ENCODE measurements at places on chromosomes 7 and 10.
A peak's percentile ranks its signal among the peaks of the same experiment; 100 is the strongest.

GRCh38 chr7:78770422-78771410, 682.8 kb downstream of the MAGI2 start:
- no peak for DNase-seq

GRCh38 chr7:141053626-141054025, 20.2 kb upstream of the TMEM178B start:
- peak; percentile 38 for DNase-seq

DNA sequence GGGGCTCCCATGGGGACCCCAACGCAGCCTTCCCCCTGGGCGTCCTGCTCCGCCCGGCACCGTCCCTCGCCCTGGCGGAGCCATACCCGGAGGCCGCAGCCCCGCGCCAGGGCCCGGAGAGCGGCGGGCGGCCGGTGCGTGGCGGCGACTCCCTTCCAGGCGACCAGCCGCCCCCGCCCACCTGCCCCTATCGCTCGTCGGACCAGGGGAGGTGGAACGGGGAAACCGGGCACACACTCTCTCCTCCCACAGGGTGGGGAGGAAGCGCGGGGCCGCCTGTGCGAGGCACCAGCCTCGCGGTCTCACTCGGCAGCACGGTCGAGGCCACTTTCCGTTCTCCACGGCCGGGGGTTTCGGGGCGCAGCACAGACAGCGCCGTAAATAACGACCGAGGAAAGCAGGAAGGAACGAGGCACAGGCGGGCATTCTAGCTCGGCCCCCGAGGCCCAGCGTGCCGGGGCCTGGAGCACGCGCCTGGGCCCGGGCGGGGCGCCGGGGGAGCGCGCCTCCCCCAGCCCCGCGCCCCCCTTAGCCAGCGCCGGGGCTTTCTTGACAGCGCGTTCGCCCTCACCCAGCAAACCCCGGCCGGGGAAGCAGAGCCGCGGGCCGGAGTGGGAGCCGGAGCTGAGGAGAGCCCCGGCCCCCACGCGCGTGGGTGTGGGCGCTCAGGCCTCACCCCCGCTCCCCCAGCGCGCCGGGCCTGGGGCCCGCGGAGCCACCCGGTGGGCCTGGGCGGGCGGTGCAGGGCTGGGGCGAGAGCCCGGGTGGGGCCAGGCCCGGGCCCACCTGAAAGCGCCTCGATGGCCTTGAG, 936 bp downstream of the IGF2BP3 start:
- peak; percentile 40 for DNase-seq

DNA sequence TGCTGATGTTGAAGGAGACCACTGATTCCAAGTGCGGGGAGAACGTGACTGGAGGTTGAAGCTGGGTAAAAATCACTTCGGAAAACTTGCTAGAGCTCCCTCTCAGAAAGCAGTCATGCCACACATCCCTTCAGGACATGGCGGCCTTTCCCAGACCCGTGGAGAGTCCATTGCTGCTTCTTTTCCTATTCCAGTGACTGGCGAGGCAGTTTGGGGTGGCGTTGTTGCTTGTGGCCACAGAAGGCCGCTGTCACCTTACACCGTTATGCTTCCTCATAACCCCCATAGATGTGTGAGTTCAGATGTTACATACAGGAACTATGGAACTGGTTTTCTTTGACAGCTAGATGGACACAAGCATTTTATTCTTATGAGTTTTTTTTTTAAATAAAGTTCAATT, 235.6 kb upstream of the POM121L12 start:
- no peak for DNase-seq

DNA sequence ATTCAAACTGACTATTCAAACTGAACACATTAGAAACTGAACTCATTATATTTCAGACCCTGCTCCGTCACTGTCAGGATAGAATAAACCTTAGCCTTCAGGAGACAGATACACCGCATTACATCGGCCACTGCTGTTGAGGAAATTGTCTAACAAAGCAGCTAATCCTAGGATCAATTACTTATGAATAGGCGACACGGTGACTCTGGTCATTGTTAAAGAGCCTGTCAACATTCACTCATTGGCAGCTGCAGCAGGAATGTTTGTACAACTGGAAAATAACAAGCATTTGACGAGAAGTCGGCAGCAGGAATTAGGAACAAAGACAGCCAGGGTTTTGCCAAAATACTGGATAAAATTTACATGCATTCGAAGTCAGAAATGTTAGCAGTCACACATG, 112.0 kb upstream of the MKX start:
- DNase-seq = no peak

- no peak for DNase-seq
These were observed 12.1 kb upstream of the GRIFIN start for GRCh38 chr7:2488272-2488645.

DNA sequence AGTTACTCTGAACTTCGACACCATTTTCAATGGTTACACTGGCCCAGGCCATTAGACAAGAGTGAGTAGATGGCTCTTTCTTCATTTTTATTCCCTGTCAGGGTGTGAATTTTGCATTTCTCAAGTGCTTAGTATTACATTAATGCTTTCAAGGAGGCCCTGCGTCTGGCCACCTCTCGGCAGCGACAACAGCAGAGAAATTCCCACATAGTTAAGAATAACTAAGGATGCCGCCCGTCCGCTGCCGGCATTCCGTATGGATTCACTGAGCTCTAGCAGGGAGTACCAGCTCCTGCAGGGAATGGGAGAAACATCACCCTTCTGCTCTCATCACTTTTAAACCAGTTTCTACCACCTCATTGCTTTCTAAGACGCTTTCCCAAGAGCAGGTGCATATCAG, 153.6 kb downstream of the TCERG1L start:
- no peak for DNase-seq

- no peak for DNase-seq
These were observed 100.8 kb downstream of the ATXN7L1 start for GRCh38 chr7:105775580-105775979.

DNA sequence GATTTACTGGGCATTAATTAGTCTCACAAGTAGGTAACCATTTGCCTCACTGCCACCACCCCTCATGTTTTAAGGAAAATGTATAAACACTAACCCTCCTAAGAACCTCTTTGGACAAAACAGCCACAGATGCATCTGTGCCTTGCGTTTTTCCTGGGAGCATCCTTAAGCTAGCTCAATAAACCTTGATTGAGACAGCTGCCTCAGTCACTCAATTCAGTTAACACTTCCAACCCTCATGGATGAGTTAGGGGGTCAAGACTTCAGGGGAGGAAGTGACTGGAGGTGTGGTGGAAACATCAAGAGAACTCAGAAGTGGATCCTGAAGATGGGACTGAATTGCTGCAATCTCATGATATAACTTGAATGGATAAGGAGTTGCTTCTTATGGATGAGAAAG, 31.5 kb downstream of the CUL2 start:
- no peak for DNase-seq

DNA sequence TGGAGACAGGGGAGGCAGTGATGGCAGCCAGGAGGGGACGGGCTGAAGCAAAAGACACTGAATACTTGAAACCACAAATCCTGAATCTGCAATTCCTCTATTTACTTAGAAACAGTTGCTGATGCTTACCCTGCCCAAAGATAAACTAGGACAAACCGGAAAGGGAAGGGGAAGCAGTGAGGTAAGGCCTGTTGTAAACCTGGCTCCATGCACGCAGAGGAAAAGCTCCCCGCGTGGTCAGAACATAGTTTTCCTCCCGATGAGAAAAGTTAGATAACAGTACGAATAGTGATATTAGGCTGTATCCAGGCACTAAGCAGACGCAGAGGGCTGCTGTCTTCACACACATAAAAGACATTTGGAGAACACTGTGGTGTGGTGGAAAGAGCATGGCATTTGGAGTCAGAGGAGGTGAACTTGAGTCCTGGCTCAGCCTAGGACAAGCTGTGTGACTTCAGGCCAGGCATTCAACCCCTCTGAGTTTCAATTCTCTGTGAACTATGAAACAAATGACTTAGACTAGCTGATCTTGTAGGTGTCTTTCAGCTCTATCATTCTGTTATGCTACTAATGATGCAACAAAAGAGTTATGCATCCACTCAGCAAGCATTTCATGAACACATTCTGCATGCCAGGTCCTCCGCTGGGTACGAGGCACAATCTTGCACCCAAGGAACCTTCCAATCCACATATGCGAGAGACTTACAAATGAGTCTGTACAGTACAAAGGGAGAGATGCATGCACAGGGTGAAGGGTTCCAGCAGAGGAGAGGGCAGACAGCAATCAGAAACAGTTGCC, 80.9 kb downstream of the SORBS1 start:
- DNase-seq = no peak

DNA sequence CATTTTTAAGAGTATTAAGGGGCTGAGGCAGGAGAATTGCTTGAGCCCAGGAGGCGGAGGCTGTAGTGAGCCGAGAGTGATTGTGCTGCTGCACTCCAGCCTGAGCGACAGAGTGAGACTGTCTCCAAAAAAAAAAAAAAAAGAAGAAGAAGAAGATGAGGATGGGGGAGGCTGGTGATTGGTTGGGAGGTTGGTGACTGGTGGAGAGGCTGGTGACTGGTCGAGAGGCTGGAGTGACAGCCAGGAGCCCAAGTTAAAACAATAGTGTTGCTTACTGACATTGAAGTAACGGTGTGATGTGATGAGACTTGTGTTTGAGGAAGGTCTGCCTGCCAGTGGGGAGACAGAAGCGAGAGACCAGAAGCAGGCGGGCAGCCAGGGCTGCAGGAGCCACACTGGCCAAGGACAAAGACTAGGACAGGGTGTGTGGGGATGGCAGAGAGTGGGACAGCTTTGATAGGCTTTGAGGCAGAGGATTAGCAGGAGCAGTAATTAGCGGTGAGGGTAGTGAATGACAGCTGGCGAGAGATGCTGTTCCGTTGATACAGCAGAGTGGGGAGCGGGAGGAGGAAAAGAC, 4.9 kb downstream of the SRRT start:
- no peak for DNase-seq

DNA sequence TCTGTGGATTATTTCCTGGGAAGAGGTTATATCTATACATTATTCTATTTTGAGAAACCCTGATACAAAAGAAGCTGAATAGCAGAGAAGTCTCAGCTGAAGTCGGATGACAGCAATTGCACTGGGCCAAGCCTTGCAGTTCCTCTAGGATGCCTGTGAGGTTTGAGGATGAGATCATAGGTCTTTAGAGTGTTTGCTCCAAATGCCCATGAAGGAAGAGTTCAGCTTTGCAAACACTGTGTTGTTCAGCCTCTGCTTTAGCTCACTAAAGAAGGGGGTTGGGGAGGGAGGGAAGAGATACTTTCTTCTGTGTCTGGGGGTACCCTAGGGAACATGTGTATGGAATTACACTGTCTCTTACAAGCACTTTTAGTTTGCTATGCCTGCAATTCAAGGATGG, 282.5 kb upstream of the NRP1 start:
- no peak for DNase-seq

- DNase-seq = no peak
These were observed 181.3 kb downstream of the MAGI2 start for GRCh38 chr7:79272066-79272669.

DNA sequence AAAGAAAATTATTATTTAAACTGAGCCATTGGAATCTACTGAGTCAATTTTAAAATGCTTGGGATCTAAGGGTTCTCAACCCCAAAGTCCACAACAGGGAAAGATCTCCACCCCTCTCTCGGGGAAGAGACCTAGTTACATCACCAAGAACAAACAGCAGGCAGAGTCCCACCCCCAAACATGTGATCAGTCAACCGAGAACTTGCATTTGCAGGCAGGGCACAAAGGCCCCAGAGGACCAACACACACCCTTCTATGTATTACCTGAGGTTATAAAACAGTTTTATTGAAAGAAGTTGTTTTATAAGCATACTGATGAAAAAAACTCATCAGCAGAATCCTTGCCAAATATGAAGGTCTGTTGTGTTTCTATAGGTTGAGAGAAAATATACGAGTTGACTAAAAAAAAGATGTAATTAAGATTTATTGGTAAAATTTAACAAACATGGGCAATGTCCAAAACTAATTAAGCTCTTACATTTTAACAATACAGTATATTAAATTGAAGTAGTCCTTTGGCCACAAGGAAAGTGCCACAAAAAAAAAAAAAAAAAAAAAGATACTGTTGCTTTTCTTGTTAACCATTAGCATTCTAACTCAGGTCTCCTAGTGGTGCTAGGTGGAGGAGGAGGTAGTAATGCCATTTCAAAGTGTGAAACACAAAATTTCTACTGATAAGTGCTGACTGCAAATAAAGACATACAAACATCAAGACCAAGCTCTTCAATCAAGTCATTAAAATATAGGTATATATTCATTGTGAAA, 975 bp upstream of the USP54 start:
- no peak for DNase-seq

GRCh38 chr7:70082099-70082611, 483.9 kb downstream of the AUTS2 start:
- no peak for DNase-seq

GRCh38 chr10:50325449-50326171, 74.3 kb upstream of the ASAH2 start:
- DNase-seq = no peak

DNA sequence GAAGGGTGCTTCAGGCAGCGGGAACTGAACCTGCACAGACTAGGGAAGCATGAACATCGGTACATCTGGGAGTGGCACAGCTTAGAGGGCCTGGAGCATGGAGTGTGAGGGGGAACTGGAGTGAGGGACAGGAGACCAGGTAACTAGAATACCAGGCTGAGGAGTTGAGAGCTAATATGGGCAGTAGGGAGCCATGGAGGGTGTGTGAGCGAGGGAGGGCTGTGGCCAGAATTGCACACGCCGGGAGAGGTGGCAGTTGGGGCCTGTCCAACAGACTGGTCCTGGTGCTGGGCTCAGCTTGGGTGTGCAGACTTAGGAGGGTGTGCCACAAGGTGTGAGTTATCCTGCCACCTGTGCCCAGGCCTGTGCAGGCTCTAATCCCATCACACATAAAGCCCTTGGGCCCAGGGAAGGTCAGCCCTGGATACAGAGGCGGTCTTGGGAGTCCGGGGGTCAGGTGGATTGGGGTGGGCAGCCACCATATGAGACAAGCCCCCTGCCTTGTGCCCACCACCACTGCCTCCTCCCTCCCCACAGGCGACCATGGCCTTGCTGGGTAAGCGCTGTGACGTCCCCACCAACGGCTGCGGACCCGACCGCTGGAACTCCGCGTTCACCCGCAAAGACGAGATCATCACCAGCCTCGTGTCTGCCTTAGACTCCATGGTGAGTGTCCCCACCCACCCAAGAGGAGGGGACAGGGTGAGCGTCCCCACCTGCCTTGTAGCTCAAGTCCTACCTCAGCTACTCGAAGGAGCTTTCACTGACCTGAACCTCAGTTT, 54.0 kb downstream of the GTF2IRD1 start:
- no peak for DNase-seq

DNA sequence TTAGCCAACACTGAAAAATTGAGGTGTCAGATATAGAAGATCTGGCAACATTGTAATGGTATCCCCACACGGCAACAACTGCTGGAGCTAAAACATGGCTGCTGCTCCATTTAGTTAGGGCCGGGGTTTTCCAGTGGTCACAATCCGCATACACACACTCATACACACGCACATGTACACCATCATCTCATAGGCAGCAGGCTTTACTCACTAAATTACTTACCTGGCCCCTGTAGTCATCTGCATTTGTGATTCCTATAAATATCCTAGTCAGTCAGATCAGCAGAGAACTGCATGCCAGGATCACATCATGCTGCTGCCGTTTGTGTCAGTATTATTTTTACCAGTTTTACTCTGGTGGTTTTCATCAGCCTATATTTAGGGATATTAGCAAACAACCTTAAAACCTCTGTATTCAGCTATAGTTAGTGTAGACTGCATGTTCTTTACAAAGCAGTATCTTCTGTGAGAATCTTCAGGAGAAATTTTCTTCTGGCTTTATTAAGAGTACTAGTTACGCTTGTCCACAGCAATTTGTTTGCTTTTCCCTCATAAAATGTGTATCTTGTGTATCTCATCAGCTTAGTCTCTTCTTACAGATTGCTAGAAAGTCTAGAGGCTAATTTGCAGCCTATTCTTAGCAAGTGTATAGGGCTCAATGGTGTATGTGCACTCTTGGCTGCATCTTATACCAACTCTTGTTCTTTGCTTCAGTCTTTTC, 38.3 kb upstream of the PTPN12 start:
- DNase-seq = no peak

All from stimulated activated naive CD4-positive, alpha-beta T cell (primary cell).